Stimulated activated CD4-positive, alpha-beta T cell treated with anti-CD3 and anti-CD28 coated beads, Interleukin-2, amount 100 ng/mL, for 24 hours (primary cell): ENCODE measurements at places on chromosomes 6 and 20.
A peak's percentile ranks its signal among the peaks of the same experiment; 100 is the strongest.

DNA sequence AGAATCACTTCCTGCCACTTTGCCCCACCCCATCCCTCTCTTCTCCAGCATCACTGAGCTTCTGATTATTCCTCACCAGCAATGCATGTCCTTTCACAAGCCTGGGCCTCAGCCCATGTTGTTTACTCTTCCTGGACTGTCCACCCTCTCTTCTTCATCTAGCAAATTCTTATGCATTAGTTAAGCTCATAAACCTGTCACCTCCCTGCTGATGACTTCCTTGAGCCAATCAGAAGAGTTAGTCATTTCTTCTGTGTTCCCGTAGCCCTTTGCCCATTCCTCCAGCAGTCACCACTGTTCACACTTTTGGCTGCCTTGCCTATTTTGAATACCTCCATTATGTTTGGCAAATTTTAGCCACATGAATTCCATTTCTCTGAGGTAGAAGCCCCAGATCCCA lies 4.1 kb upstream of the CRYBG1 start:
- DNase-seq = no peak

DNA sequence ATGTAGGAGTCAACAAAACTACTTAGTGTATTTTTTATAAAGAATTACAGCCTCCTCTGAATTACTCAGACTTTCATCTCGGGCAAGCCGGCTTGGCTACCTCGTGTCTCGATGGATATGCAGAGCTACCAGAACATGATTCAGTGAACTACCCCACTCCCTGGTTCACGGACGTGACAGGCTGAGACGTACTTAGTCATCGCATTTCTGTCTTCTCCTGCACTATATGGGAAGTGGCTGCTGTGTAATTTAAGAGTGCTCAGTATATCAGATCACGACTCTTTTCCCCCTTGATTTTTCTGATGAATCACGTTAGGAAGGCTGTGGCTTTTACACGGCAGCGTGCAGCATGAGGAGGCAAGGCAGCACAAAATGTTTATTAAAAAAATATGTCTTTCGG lies 302.7 kb upstream of the ZFP64 start:
- DNase-seq = peak; percentile 68

GRCh38 chr20:5586720-5587119 lies 163.5 kb upstream of the SHLD1 start:
- no peak for DNase-seq

GRCh38 chr6:54206510-54206909 lies 95.3 kb downstream of the MLIP start:
- no peak for DNase-seq

GRCh38 chr6:156718647-156719394 lies 58.4 kb upstream of the ARID1B start:
- no peak for DNase-seq

GRCh38 chr6:36692861-36693702 lies 4.5 kb upstream of the RAB44 start:
- no peak for DNase-seq

GRCh38 chr20:48995589-48995988 lies 50.5 kb upstream of the CSE1L start:
- no peak for DNase-seq

- DNase-seq = no peak
Measured at GRCh38 chr6:396126-396520, 4.6 kb downstream of the IRF4 start.

- no peak for DNase-seq
Measured at GRCh38 chr6:79240509-79240908, 6.0 kb upstream of the HMGN3 start.

DNA sequence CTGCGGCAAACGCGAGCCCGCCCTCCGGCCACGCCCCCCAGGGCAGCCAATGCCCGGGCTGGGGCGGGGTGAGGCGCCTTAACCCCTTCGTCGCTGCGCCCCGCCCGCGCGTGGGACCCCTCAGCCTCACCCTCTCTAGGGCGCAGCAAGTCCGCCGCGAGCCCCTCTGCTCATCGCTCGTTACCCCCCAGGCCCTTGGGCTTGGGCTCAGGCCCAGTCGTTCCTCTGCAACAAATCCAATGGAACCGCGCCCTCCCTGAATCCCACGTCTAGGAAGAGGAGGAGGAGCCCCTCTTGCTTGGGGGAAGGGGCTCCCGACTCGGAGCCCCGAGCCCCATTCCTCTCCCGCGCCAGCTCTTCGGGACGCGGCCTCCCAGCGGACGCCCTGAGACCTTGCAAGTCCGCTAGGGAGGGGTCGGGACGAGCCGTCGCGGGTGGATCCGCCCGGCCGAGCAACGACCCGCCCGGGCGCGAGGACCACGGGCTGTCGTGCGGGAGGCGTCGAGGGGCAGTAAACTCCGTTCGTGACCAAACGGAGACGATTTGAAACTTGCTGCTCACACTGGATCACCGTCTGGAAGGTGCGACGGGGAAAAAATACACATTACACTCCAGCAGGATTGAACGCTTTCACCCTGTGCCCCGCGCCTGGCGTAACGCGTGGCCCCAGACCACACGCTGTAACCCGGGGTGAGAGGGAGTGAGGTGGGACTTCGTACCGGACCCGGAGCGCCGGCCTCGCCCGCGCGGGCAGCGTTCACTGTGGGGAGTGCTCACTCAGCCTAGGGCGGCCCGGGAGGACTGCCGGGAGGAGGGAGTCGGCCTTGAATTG lies 477 bp upstream of the LZTS3 start:
- DNase-seq = peak; percentile 95

DNA sequence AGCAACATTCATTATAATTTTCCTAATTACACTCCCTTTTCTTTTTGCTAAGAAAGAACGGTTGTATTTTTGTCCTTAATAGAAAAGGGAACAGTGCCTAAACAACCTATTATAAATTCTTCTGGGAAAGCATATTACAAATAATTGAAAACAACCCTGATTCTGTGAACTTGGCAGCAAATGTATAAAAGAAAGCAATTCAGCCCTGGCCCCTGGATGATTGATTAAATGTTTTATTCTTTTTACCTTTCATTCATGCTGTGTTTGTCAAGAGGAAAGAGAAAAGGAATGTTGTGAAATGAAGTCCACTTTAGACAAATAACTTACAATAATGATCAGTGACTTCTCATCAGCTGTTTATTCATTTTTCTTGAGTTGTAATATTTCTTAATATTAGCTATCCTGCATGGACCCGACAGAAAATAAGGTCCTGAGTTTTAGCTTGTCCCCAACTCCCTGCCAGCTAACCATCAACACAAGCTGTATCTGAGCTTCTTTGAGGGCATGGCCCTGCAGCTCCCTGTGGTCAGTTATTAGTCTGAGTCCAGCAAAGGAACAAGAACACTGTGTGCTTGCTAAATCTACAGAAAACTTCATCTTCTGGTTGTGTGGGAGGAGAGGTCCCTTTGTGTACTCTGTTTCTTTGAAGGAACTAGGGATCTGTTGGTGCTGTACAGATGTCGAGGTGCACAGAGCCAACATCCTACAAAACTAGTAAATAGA lies 248.2 kb downstream of the LAMA2 start:
- DNase-seq = no peak

GRCh38 chr20:11918981-11919380 lies 1.3 kb downstream of the BTBD3 start:
- no peak for DNase-seq

- peak; percentile 15 for DNase-seq
Measured at GRCh38 chr6:16514249-16514648, 247.0 kb downstream of the ATXN1 start.

DNA sequence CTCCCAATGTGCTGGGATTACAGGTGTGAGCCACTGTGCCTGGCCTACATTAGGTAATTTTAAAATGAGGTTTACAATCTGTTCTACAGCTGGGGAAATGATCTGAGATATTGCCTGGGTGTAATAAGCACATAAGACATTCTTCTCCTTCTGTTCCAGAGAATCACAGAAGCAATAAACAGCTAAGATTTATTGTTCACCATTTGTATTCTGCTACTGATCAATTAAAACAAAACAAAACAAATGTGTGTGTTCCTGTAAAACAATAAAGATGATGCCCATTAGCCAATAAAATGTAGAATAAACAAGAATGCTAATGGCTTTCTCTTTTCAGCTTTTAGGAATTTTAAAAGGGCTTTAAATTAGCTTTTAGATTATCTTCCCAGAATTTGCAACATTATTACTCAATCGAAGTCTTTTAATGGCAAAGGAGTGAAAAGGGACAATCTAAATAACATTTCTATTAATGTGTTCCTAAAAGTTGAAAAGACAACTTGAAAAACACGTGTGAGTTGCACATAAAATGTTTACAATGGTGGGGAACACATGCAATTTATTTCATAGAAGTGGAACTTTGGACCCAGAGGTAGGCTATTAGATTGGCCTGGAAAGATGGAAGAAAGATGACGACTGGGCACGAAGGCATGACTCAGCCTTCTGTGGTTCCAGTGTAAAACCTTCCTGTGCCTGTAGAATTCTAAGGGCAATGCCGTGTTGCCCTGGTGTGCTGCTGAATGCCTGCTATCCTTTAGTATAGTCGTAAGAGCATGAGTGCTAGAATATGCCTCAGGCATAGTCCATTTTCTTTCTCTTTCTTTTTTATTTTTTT lies 29.0 kb upstream of the DEK start:
- DNase-seq = no peak

DNA sequence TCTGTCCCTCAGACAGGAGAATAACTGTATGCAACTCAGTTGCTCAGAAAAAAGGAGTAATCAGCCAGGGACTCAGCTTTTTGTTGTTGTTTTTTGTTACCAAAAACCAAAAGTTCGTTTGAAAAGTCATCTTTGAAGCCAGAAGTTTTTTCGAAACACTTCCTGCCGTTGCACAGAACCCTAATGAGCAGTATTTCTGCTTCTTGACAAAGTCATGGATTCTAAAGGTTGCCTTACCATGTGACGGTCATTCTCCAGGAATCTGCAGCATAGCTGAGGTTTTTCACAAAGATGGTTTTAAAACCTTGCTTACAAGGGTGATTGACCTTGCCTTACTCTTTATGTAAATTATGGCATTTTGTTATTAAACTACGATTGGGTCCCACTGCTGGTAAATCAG lies 1.9 kb downstream of the RAB32 start:
- no peak for DNase-seq

GRCh38 chr6:47701363-47701762 lies 3.0 kb downstream of the ADGRF4 start:
- DNase-seq = no peak
